SK-N-DZ (cell line): ENCODE measurements at places on chromosomes 5 and 9.

- DNase-seq: no peak
Measured at GRCh38 chr5:179422213-179422855, 77.1 kb upstream of the ADAMTS2 start.

GRCh38 chr9:96116275-96117064, 185.5 kb downstream of the HSD17B3 start:
- DNase-seq: no peak

- no peak for DNase-seq
Measured at GRCh38 chr5:172429201-172429940, 25.0 kb downstream of the SH3PXD2B start.

DNA sequence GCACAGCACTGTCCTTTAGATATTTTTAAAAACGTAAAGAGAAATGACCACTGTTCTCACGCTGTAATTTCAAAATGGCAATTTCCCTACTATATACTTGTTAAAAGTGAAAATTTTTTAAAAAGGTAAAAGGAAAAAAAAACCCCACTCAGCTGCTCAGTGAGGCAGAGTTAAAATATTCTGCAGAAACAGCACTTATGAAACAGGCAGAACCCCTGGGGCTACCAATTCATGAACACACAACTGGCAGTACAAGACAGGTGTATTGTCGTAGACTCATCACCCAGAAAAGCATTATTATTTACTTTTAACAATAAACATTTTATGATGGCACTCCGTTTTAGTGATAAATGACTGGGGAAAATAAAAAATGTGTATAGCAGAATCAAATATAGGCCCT, 1.5 kb upstream of the RASGRF2 start:
- DNase-seq: no peak

- DNase-seq: no peak
Measured at GRCh38 chr9:138082918-138083636, 205.5 kb downstream of the CACNA1B start.

DNA sequence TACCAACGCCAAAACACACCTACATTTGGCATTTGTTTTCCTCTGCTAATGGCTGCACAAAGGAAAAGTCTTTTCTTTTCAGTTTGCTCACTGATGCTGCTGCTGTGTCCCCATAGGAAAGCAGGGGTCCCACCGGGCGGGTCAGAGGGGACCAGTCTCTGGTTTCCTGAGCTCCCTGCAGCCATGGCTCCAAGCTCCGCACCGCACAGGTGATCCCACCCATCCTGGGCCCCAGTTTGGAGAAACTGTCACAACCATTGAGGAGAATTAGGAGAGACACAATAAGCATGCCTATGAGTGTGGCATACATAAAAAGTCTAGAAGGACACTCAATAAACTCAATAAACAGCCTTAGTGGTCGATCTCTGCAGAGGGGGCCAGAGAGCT, 19.9 kb downstream of the MED10 start:
- DNase-seq: no peak

- no peak for DNase-seq
Measured at GRCh38 chr5:35185518-35185917, 44.8 kb downstream of the PRLR start.
